ENCODE measurements at places on chromosomes 16 and 17.

GRCh38 chr16:14110728-14111251 is 39.7 kb downstream of the MRTFB start:
- DNase-seq = no peak

GRCh38 chr17:17842111-17842876 is 5.5 kb upstream of the SREBF1 start:
- DNase-seq = no peak

GRCh38 chr17:3890082-3890877 is 2.6 kb downstream of the CAMKK1 start:
- DNase-seq = no peak

- no peak for DNase-seq
Measured at GRCh38 chr17:82769041-82769440, 17.2 kb downstream of the TBCD start.

GRCh38 chr17:47209499-47209898 is 351 bp downstream of the MYL4 start:
- DNase-seq = no peak

- DNase-seq = no peak
Measured at GRCh38 chr16:725041-725376, 1.2 kb downstream of the CCDC78 start.

GRCh38 chr17:47210105-47210504 is 957 bp downstream of the MYL4 start:
- DNase-seq = no peak

GRCh38 chr17:1783271-1783670 is 21.4 kb downstream of the SERPINF1 start:
- no peak for DNase-seq

DNA sequence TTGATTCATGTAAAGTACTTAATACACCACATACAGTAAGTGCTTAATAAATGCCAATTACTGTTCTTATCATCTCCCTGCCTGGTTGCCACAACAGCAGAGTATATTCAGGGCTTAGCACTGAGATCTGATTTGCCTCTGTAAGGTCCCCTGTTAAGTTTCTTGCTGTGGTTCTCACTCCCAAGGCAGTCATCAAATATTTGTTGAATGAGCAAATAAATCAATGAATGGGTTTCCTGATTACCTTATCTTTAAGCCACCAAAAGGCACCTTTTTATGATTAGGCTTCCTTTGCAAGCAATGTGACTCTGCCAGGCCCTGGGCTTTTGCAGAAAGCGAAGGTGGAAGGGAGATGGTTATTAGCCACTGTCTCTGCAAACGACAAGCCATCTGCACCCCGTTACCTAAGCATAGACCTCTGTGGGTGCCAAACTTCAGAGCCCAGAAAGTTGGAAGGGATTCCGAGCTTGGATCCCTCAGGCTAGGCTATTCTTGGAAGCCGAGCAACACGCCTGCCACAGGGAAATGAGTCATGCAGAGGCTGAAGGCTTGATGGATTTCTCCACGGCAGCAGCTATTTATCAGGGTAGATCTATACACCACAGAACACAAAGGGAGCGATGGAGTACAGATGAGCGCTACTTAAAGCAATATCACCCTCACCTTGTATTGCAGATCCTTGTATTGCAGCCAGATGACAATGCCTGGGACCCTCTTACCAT is 102.0 kb downstream of the GRIN2A start:
- no peak for DNase-seq

DNA sequence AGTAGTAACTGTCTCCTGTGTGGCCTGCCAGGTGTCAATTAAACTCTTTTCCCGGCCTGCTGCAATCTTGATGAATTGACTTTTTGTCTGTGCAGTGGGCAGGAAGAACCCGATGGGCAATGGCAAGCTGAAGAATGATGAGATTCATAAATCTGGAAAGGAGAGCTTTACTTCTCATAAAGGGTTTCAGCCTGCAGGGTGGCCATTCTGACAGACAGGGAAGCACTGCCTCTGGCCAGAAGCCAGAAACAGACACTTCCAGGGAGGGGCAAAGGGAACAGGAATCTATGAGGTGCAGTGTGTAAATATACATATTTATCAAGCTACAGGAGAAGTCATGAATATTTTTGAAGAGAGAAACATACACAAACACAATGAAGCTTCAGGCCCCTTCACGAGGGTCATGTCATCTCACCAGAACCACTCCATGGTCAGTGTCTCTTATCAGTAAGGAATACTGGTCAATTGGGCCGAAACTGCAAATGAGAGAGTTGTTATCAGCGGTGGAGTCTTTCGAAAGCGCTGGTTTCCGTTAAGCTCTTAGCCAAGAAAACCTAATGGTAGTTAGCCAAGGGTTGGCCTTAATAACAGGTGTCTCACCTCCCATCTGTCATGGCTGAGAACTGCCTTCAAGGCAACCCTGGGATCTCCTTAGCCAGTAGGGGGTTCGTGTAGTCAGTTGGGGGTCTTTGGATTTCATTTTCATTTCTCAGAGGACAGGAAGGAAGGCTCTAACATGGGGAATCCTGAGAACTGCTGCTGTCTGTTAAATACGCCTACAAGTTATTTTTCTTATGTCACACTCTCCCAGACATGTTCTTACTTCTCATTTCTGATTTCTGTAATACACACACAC is 1.2 kb upstream of the NARF start:
- no peak for DNase-seq

- DNase-seq = no peak
Measured at GRCh38 chr16:14389359-14389758, 240.7 kb downstream of the PARN start.

GRCh38 chr16:68183046-68183445 is 52.9 kb downstream of the ESRP2 start:
- DNase-seq = no peak

DNA sequence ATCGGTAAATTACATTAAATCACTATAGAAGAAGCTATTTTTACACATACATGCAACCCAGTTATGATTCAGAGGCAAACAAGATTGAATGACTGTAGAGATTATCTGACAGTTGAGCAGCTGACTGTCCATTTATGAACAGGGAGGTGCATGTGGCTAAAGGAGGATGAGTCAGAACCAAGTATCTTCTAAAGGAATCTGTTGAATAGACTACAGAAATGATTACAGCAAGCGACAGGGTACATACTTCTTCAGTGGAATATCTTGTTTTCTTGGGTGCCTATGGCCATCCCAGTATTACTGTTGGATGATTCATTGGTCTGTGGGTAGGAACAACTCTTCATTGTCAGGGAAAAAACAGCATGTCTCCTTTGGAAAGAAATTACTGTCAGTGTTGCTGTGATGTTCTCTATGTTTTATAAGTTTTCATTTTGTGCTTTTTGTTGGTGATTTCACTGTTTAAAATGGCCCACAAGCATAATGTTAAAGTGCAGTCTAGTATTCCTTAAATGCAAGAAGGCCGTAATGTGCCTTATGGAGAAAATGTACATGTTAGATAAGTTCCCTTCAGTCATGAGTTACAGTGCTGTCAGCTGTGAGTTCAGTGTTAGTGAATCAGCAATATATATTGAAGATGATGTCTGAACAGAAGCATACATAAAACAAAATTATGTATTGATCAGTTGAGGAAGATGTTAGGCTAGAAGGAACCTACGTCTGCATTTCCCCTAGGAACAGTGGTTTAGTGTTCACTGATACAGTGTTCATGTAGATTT is 27.0 kb downstream of the CBFB start:
- DNase-seq = peak; percentile 92

DNA sequence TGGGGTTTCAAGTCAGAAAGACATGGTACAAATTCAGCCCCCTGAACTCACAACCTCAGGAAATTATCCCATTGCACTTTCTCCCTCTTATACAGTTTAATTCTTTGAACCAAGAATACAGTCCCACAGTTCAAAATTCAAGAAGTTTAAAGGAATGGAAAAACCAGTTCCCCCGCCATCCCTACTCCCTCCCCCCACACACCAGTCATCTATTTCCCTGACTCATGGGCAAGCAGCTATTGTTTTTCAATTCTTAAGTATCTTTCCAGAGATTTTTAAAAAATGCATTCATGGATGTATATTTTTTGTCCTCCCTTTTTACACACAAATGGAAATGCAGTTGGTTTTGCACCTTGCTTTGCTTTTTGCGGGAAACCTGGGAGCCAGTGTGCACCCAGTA is 7.3 kb downstream of the SYCE1L start:
- no peak for DNase-seq

- DNase-seq = peak; percentile 45
Measured at GRCh38 chr16:4693956-4694641, 737 bp downstream of the NUDT16L1 start.

DNA sequence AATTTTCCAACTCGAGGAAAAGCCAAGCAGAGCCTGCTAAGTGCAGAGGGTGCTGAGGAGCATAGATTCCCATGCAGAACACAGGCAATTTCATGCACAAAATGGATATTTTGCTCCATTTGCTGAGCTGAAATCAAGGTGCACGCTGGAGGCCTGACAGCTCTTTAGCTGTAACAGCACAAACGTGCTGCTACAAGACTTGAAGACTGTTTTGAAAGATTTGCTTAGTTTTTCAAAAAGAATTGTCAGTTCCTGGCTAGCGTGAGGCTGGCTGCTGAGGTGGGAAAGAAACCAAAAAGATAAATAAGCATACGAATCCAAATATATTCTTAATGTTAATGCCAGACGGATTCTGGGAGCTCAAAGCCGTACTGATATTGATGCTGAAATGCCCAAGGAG is 309.0 kb upstream of the MAF start:
- no peak for DNase-seq

DNA sequence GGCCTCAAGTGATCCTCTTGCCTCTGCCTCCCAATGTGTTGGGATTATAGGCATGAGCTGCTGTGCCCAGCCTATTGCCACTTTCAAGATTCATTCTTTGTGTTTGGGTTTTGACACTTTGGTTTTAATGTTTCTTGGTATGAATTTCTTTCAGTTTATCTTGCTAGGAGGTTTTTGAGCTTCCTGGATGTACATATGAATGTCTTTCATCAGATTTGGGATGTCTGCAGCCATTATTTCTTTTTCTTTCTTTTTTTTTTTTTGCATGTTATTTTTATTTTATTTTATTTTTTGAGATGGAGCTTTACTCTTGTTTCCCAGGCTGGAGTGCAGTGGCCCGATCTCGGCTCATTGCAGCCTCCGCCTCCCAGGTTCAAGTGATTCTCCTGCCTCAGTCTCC is 18.5 kb downstream of the MRPL45 start:
- DNase-seq = peak; percentile 55

DNA sequence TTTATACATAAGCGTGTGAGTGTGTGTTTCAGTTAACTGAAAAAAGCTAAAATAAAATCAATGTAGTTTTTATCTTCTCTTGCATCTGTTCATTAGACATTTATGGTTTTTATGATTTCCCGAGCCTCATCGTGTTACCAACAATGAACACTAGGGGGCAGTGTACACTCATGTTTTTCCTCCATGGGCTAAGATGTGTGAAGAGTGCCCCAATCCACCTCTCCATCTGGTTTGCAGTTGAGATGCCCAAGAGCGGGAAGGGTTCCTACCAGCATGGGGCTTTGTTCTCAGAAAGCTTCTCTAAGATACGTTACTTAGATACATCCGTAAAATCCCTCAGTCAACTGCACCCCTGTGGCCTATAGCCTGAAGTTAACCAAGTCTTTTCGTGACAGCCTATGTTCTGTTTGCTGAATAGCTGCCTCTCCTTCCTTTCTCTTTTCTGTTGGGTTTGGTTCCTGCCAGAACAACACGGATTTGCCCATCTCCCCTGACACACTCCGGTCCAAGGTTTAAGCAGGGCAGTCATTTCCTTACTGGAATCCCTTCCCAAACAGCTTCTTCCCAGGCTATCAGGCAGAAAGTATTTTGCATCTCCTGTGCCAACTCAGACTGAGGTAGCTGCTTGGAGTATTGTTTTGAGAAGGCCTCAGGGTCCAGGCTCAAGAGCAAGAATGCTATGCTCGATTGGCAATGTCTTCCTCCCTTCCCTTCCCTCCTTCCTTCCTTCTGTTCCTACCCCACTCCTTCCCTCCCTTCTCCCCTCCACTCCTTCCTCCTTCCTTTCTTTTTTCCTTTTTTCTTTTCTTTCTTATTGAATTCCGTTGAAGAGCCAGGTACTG is 12.9 kb upstream of the ELAC2 start:
- DNase-seq = peak; percentile 59

GRCh38 chr17:40022497-40022896 is 7.3 kb downstream of the CSF3 start:
- no peak for DNase-seq

GRCh38 chr16:66735891-66736290 is 15.5 kb downstream of the DYNC1LI2 start:
- DNase-seq = no peak

- no peak for DNase-seq
Measured at GRCh38 chr17:34527136-34527907, 52.1 kb upstream of the TMEM132E start.

GRCh38 chr17:73938706-73939105 is 264.8 kb upstream of the RPL38 start:
- no peak for DNase-seq

- DNase-seq = peak; percentile 92
Measured at GRCh38 chr17:36089888-36090836, at the start of gene CCL3. CCL3 (minus strand) TSS chr17:36090143; CDS start chr17:36090058, 85 bp downstream.

DNA sequence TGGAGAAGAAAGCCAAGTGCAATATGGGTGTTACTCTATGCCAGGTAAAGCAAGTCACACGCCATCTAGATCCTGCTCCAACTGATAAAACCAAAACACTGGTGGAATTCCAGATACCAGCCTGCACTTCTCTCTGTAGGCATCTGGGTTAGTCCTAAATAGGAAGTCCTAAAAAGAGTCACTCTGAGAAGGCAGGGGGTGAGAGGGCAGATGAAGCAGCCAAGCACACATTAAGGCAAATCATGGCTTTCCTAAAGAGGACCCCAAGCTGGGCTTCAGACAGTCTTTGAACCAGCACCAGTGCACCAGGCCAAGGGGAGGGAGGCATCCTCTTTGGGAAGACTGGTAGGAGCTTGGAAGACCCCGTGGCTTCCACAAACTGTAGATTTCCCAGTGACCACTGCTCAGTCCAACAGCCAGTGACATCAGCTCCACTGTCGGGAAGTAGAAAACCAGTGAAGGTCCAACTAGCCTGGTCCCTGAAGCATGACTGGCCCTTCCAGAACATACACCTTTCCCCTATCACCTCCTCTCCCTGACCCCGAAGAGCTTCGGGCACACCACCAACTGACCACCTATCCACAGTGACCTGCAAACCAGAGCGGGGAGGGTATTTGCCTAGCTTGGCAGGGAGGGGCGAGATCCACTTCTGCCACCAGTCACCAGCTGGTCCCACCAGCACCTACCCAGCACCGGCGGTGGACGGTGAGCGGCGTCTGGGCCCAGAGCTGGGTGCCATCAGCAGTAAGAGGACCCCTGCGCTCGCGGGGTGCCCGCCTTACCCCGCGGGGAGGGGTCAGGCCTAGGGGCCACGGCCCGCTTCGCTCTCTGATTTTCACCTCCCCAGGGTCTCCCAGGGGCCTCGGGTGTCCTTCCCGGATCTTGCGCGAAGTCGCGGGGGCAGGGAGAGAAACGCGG is 1.0 kb downstream of the LITAF start:
- DNase-seq = no peak

- no peak for DNase-seq
Measured at GRCh38 chr17:62745806-62746205, 62.3 kb downstream of the MARCHF10 start.

GRCh38 chr16:16131204-16131603 is 92.1 kb downstream of the ABCC6 start:
- no peak for DNase-seq

Measured in activated CD4-positive, alpha-beta T cell treated with anti-CD3 and anti-CD28 coated beads, Interleukin-10, Interleukin-2, amounts not matched to agents 100 ng/mL and 50 ng/mL, durations not matched to agents 16 hours and 8 hours (primary cell).